ENCODE measurements at places on chromosomes 4 and X. TPM values are rescaled to one million over a fixed set of nuclear protein-coding genes. Genes with fewer than 3 reads are reported as not detected.

The GIMD1 gene
- not detected for total RNA-seq

DNA sequence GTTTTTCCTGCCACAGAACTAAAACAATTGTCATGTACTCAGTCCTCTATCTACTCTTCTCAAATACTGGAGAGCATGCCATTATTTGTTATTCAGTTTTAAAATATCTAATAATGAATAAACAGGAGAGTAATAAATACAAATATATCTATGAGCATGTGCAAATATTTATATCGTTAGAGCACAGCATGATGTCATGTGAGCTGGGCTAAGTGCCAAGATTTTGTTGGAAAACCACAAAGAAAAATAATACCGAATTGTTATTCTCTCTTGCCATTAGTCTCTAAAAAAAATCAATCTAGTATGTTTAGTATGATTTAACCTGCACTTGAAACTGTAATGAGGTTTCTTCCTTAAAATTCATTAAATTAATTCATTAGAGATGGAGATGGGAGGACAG is 97.3 kb downstream of the DDX60 start:
- no peak for DNase-seq

DNA sequence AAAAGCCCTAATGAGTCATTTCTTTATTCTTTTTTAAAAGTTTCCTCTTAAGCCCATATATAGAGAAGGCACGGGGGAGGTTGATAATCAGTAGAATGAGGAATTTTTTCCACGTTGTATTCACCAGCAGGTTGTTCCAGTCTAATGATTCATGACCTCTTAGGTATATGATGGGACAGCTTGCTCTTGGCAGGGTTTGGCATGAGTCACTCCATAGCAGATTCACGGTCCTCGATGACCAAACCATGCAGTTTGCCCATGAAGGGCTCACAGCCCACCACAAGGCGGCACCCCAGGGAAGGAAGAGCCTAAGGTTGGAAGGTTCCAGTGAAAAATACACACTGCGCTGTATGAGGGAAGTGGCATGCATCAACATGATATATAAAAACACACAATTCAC is 623.8 kb upstream of the DIPK2B start:
- peak; percentile 69 for DNase-seq

The LRP2BP gene
- total RNA-seq: 1.2 TPM

DNA sequence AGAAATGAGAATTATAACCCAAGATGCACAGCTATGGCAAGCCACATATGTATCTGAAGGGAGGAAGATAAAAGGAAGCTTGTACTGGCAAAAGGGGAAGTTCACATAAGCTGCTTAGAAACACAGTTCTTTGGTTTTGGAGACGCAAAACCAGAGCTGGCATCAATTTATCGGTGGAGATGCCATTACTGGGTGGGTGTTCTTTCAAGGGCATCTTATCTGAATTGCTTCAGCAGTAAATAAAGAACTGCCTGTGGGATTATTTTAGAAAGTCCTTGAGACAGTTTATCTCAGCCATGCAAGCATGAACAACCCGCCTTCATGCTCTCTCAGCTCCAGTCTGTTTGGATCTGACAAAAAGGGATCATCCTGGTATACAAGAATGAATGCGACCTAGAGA is 60.8 kb downstream of the DDX60 start:
- DNase-seq: no peak

GRCh38 chr4:89876548-89876947 is 18.1 kb upstream of the MMRN1 start:
- DNase-seq: no peak

The ADGRL3 gene
- total RNA-seq: not detected

GRCh38 chr4:91838181-91838861 is 465.4 kb upstream of the GRID2 start:
- DNase-seq: no peak

GRCh38 chrX:39372115-39372514 is 570.9 kb downstream of the MID1IP1 start:
- no peak for DNase-seq

GRCh38 chrX:138127314-138127713 is 561.4 kb downstream of the ZIC3 start:
- no peak for DNase-seq

- DNase-seq: no peak
Observed at GRCh38 chrX:37653397-37654085, 32.0 kb upstream of the XK start.

- no peak for DNase-seq
Observed at GRCh38 chr4:31692399-31692940, 972.3 kb downstream of the PCDH7 start.

GRCh38 chr4:52367282-52367830 is 291.7 kb downstream of the USP46 start:
- no peak for DNase-seq

The RPS6KA6 gene
- total RNA-seq: not detected

DNA sequence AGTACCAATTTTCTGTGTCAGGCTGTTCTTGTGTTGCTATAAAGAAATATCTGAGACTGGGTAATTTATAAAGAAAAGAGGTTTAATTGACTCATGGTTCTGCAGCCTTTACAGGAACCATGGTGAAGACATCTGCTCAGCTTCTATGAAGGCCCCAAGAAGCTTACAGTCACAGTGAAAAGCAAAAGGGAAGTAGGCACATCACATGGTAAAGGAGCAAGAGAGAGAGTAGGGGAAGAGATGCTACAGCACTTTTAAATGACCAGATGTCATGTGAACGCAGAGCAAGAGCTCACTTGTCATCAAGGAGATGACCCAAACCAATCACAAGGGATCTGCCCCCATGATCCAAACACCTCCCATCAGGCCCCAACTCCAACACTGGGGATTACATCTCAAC is 174.3 kb downstream of the ATP10D start:
- DNase-seq: no peak

DNA sequence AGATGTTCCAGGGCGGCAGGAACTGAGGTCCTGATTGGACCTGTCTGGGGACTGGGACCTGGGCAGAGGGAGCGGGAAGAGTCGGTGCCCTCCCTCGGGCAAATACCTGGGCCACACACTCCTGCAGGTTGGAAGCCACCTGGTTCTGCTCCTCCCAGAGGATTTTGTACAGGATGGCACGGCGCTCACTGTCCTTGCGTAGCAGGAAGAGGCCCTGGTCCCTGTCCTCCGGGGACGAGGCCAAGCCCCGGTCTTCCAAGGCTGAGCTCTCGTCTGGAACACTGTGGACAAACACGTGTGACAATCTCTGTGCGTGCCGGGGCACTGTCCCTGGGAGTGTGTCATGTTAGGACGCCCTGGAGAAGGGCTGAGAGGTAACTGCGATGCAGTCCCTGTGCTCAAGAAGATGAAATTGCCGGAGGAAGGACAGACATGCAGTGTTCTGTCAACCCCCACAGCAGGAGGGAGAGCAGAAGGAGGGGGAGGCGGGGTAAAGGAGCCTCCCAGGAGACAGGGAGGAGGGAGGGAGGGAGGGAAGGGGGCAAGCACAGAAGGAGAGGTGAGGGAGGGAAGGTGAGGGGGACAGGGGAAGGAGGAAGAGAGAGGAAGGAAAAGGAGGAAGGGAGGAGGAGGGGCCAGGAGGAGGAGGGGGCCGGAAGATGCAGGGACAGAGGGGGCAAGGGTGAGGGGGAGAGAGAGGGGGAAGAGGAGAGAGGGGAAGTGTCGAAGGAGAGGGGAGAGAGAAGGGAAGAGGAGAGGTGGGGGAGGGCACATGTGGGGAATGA is 29.0 kb downstream of the PDHA1 start:
- peak; percentile 6 for DNase-seq
